ENCODE measurements at places on chromosomes 7 and 10.

DNA sequence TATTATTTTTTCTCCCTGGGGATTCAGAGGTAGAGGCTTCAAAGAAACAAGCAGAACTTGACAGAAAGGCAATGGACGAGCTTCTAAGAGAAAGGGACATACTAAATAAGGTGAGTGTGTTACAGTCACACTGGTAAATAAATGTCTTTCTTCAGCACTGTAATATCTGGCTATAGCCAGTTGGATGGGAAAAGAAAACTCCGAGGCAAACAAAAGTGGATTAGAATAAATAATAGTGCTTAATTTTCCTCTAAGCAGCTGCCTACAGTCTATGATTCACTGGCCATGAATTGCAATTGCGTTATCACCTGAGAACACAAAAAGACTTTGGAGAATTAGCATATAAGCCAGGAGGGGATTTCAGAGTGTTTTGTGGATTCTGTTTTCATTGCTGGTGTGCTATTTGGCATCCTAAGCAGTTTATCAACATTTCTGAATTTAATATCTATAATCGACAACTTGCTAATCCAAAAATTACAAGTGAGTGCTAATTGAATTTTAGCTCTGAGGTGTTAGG, 23.2 kb downstream of the CFAP58 start:
- DNase-seq, result no peak

- DNase-seq, result no peak
Measured at GRCh38 chr10:59754951-59755350, 1.7 kb upstream of the MRLN start.

GRCh38 chr10:33111488-33112051, 153.5 kb upstream of the ITGB1 start:
- no peak for DNase-seq

- DNase-seq, result no peak
Measured at GRCh38 chr10:7260412-7260900, 150.4 kb downstream of the SFMBT2 start.

- DNase-seq, result no peak
Measured at GRCh38 chr10:55203319-55203718, 402.3 kb upstream of the PCDH15 start.

GRCh38 chr10:116741391-116742351, 695 bp downstream of the HSPA12A start:
- DNase-seq, result no peak

GRCh38 chr7:74498354-74498753, 44.6 kb downstream of the GTF2IRD1 start:
- DNase-seq, result no peak

DNA sequence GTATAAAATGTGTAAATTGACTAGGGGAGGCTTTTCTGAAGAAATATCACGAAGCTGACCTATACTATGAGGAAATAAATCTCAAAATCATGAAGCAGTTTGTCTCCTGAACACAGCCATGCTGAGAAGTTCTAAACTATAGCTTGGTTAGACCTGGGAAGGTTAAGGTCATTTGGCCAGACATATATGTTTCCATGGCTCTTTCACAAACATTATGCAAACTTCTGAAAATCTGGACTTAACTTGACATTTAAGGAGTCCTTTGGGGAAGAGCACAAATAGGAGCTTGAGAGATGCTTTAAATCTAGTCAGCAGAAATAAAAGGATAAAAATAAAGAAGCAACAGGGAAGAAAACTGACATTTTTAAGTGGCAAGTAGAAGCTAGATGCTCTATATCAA, 115.9 kb upstream of the MEOX2 start:
- no peak for DNase-seq

GRCh38 chr7:55299273-55299967, 65.7 kb upstream of the LANCL2 start:
- no peak for DNase-seq

DNA sequence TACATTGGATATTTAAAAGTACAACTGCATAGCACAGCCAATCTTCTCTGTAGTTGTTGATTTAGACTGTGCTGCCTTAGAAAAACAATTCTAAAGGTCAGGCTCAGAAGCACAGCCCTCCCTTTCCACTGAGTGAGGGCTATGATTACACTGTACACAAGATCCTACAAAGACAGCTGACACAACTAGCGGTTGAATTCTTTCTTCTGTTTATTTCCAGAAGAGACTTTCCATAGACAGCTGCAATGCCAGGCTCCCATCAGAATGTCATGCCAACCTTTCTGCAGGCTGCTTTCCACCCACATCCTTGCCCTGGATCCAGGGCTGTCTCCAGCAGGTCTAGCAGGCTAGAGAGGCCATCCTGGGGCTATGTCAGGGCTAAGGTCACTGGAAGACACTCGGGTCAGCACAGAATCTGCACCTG, 39.3 kb downstream of the FAM13C start:
- no peak for DNase-seq

GRCh38 chr10:25455980-25456567, 281.3 kb downstream of the GPR158 start:
- no peak for DNase-seq

GRCh38 chr7:50962281-50962883, 179.7 kb upstream of the GRB10 start:
- DNase-seq, result no peak

GRCh38 chr10:391305-391704, 256.1 kb downstream of the ZMYND11 start:
- DNase-seq, result no peak

- DNase-seq, result no peak
Measured at GRCh38 chr7:150734254-150734653, 3.0 kb upstream of the GIMAP5 start.

All from HS-27A (cell line).